ENCODE measurements at places on chromosomes 6 and 20. TPM values are rescaled to one million over a fixed set of nuclear protein-coding genes. Genes with fewer than 3 reads are reported as not detected.

Gene FNDC11
- 0.46 TPM for total RNA-seq

DNA sequence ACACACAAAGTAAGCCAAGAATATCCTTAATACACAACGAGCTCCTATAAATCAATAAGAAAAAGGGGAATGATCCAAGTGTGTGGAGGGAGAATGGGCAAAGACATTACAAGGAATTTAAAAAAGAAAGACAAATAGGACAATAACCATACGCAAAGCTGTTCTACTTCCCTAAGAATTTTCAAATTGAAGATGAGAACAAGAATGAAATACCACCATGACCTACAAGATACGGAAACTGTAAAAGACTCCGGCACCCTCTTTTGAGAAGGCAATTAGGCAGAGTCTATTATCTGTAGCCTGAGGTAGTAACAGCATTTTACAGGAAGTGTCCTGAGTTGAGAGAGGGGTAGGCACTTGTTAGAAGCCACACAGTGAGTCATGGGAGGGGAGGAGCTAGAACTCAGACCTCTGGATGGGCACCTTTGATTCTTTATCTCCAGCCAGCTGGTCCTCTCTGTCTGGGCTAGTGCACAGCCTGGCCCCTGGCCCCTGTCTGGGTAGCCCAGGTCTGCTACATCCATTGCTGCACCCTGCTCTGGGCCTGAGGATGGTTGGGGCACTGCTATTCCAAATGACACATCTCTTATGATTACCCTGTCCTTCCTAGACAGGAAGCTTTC, 15.3 kb downstream of the RSPO4 start:
- no peak for DNase-seq
- H3K36me3 ChIP-seq, result no peaks in the 10 kb centered on the region
- H3K4me1 ChIP-seq, result no peaks in the 10 kb centered on the region
- no peak overlapping the region for H3K4me3 ChIP-seq

Gene QRSL1
- total RNA-seq, result 27.9 TPM

DNA sequence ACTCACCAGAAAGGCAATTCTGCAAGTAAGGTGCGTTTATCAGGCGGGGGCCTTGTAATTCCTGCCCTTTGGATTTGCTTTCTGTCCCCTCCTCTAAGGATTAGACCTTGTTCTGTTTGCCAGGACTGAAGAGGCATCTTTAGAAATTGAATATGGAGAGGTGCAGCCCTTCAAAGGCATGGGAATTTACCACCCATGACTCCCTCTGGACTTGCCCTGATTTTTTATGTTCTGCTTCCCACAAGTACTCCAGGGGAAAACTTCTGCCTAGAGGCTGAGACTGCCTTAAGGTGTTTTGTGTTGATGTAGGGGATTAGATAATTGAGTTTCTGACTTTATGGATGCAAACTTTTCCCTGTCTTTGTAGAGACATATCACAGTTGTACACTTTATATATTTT, 30.2 kb downstream of the SYTL3 start:
- H3K27ac ChIP-seq, result no peak overlapping the region
- no peak overlapping the region for H3K4me3 ChIP-seq
- H3K27me3 ChIP-seq, result no peaks in the 10 kb centered on the region
- DNase-seq, result no peak
- H3K36me3 ChIP-seq, result no peaks in the 10 kb centered on the region

- no peaks in the 10 kb centered on the region for H3K36me3 ChIP-seq
- H3K27me3 ChIP-seq, result no peaks in the 10 kb centered on the region
- no peak overlapping the region for H3K4me3 ChIP-seq
- H3K27ac ChIP-seq, result no peak overlapping the region
Measured at GRCh38 chr20:16619953-16620352, 46.7 kb upstream of the KIF16B start.
